ENCODE measurements at places on chromosomes 2 and 18.
A peak's percentile ranks its signal among the peaks of the same experiment; 100 is the strongest.

- DNase-seq = no peak
- no peak overlapping the region for H3K4me3 ChIP-seq
- H3K4me1 ChIP-seq = peaks cover 8% of the 10 kb centered on the region
- no peak overlapping the region for H3K27ac ChIP-seq
Measured at GRCh38 chr2:216539791-216540241, 41.2 kb downstream of the RPL37A start.

GRCh38 chr2:70458661-70459060 is 95.0 kb downstream of the TGFA start:
- no peaks in the 10 kb centered on the region for H3K4me1 ChIP-seq
- no peaks in the 10 kb centered on the region for H3K27me3 ChIP-seq
- no peak overlapping the region for H3K27ac ChIP-seq
- no peak for DNase-seq
- H3K36me3 ChIP-seq = no peaks in the 10 kb centered on the region
- H3K4me3 ChIP-seq = no peak overlapping the region

DNA sequence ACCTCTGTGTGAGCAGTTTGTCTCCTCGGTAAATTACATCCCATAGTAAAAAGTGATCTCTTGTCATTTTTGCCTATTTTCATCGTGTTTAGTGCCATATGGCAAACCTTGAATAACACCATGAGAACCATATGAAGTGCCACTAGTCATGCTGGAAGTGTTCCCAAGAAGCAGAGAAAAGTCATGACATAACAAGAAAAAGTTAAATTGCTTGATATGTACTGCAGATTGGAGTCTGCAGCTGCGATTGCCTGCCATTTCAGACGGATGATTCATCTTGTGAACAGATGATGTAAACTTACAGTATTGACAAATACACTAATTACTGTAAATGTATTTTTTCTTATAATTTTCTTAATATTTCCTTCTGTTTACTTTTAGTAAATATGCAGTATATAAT is 846.7 kb downstream of the BCL11A start:
- no peak overlapping the region for H3K4me3 ChIP-seq
- no peaks in the 10 kb centered on the region for H3K4me1 ChIP-seq
- no peak overlapping the region for H3K27ac ChIP-seq
- H3K36me3 ChIP-seq = no peaks in the 10 kb centered on the region
- no peak for DNase-seq
- H3K27me3 ChIP-seq = no peaks in the 10 kb centered on the region

DNA sequence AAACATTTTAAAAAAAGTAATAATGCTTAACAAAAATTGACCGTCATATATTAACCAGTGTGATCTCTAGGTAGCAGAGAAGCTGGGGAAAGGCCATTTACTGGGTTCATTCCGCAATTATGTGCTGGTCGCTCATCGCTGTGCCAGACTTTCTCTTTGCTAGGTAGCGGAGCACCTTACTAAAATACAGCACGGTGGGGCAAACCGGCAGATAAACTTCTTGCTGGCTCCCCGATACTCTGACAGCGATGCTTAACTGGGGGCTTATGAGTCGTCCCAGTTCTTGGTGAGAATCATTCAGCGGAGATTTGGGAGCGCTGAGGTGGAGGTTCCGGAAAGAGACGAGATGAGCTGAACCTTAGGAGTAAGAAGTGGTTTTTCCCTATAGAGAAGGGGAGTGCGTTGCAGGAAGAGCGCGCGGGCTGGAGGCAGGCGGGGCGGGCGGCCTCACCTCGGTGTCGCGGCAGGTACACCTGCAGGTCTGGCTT is 605 bp downstream of the C2orf68 start:
- H3K4me1 ChIP-seq = peaks cover 12% of the 10 kb centered on the region
- H3K36me3 ChIP-seq = peaks cover 22% of the 10 kb centered on the region
- H3K4me3 ChIP-seq = peak overlapping the region; percentile 98
- peak overlapping the region; percentile 89 for H3K27ac ChIP-seq
- no peaks in the 10 kb centered on the region for H3K27me3 ChIP-seq

GRCh38 chr2:182064019-182064778 is 78.5 kb downstream of the PPP1R1C start:
- peaks cover 9% of the 10 kb centered on the region for H3K27me3 ChIP-seq
- no peak for DNase-seq
- H3K4me3 ChIP-seq = no peak overlapping the region
- H3K36me3 ChIP-seq = no peaks in the 10 kb centered on the region
- H3K27ac ChIP-seq = no peak overlapping the region

- no peaks in the 10 kb centered on the region for H3K36me3 ChIP-seq
- no peak overlapping the region for H3K4me3 ChIP-seq
- H3K27me3 ChIP-seq = peaks cover 20% of the 10 kb centered on the region
Measured at GRCh38 chr2:31413862-31414550, 536 bp downstream of the XDH start.

DNA sequence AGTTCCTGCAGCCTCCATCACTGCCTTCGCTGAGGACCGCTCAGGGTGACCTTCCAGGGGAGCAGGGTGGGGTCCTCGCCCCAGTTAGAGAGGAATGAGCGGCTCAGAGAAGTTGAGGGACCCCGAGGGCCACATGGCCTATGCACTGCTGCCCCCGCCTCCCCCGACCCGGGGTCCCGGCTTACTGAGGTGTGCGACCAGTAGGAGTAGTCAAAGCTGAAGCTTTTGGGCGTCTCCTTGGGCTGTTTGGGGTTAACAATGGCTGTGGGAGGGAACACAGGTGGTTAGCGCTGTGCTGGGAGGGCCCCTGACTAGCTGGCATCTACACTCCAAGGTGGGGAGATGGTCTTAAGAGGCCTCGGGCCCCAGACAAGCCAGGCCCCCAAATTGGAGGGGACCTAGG is 31.0 kb downstream of the KIF1A start:
- no peak overlapping the region for H3K4me3 ChIP-seq
- peaks cover 3% of the 10 kb centered on the region for H3K27me3 ChIP-seq
- no peak for DNase-seq
- H3K27ac ChIP-seq = no peak overlapping the region
- no peaks in the 10 kb centered on the region for H3K4me1 ChIP-seq

- no peak for DNase-seq
- H3K36me3 ChIP-seq = no peaks in the 10 kb centered on the region
- peaks cover 2% of the 10 kb centered on the region for H3K27me3 ChIP-seq
- H3K27ac ChIP-seq = peak overlapping the region; percentile 59
- H3K4me1 ChIP-seq = peaks cover 12% of the 10 kb centered on the region
Measured at GRCh38 chr2:55141572-55142413, 90.3 kb downstream of the CLHC1 start.

- no peaks in the 10 kb centered on the region for H3K36me3 ChIP-seq
- H3K27me3 ChIP-seq = no peaks in the 10 kb centered on the region
- no peak for DNase-seq
- H3K4me3 ChIP-seq = no peak overlapping the region
Measured at GRCh38 chr2:4427083-4427482, 723.7 kb downstream of the DCDC2C start.

- H3K27ac ChIP-seq = no peak overlapping the region
- DNase-seq = no peak
Measured at GRCh38 chr2:215579809-215580208, 143.9 kb upstream of the FN1 start.

DNA sequence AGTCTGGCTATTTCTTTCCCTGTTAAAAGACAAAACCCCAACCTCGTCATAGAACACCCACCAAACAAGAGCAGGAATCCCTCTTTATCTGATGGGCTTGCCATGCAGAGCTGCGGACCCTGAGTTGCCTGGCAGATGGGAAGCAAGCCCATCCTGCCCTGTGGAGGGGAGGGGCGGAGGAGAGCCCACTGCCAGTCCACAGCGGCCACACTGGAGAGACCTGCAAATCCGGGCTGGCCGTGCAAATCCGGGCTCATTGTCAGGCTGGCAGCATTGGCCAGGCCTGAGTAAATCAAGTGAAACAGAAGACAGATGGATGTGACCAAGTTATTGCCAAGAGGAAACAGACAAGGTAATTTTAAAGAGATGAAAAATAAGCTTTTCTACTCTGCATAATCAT is 22.0 kb downstream of the MYL12B start:
- H3K36me3 ChIP-seq = peaks cover 3% of the 10 kb centered on the region
- peaks cover 3% of the 10 kb centered on the region for H3K27me3 ChIP-seq
- H3K4me3 ChIP-seq = no peak overlapping the region
- DNase-seq = no peak
- H3K4me1 ChIP-seq = no peaks in the 10 kb centered on the region
- H3K27ac ChIP-seq = no peak overlapping the region

- no peak overlapping the region for H3K27ac ChIP-seq
- H3K36me3 ChIP-seq = no peaks in the 10 kb centered on the region
- H3K27me3 ChIP-seq = no peaks in the 10 kb centered on the region
- no peak overlapping the region for H3K4me3 ChIP-seq
Measured at GRCh38 chr2:105184420-105184819, 57.1 kb upstream of the GPR45 start.

GRCh38 chr2:63692002-63692606 is 103.3 kb downstream of the MDH1 start:
- DNase-seq = no peak
- no peaks in the 10 kb centered on the region for H3K4me1 ChIP-seq
- no peak overlapping the region for H3K4me3 ChIP-seq

GRCh38 chr2:100105678-100106054 is 36.7 kb downstream of the AFF3 start:
- no peaks in the 10 kb centered on the region for H3K4me1 ChIP-seq
- no peaks in the 10 kb centered on the region for H3K36me3 ChIP-seq
- H3K27me3 ChIP-seq = peaks cover 41% of the 10 kb centered on the region
- DNase-seq = no peak
- H3K27ac ChIP-seq = no peak overlapping the region

GRCh38 chr2:223226264-223226663 is 174.3 kb downstream of the KCNE4 start:
- no peaks in the 10 kb centered on the region for H3K4me1 ChIP-seq
- H3K27ac ChIP-seq = no peak overlapping the region
- no peak overlapping the region for H3K4me3 ChIP-seq
- H3K36me3 ChIP-seq = no peaks in the 10 kb centered on the region
- H3K27me3 ChIP-seq = no peaks in the 10 kb centered on the region
- no peak for DNase-seq

DNA sequence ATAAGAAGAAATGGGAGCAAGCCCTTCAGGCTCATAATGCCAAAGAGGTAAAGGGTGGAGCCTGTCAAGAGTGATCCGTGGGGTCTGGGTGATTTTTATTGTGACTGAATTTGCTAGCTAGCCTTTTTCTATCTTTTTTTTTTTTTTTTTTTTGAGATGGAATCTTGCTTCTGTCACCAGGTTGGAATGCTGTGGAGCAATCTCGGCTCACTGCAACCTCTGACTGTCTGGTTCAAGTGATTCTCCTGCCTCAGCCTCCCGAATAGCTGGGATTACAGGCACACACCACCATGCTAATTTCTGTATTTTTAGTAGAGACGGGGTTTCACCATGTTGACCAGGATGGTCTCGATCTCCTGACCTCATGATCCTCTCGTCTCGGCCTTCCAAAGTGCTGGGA is 29.1 kb downstream of the DRC1 start:
- no peaks in the 10 kb centered on the region for H3K4me1 ChIP-seq
- DNase-seq = no peak
- no peaks in the 10 kb centered on the region for H3K36me3 ChIP-seq
- no peak overlapping the region for H3K27ac ChIP-seq
- H3K4me3 ChIP-seq = no peak overlapping the region
- peaks cover 4% of the 10 kb centered on the region for H3K27me3 ChIP-seq

- peaks cover 5% of the 10 kb centered on the region for H3K27me3 ChIP-seq
Measured at GRCh38 chr2:149224543-149224942, 105.8 kb upstream of the LYPD6 start.

DNA sequence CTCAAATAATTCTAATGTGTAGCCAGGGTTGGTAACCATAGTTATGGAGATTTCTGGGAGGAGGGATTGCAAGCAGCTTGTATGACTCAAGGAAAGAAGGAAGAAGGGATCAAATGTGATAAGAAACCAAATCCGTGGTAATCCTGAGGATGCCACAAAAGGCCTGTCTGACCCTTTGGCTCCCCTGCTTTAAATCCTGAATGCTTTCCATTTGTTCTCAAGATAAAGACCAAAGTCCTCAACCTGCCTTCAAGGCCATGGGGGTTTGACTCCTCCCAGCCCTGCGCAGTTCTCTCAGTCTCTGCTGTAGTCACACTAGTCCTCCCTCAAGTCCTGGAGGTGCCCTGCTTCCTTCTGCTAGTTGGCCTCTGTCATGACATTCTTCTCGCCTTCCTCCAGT is 74.0 kb downstream of the SUMO1 start:
- no peak overlapping the region for H3K4me3 ChIP-seq
- no peaks in the 10 kb centered on the region for H3K27me3 ChIP-seq
- no peak for DNase-seq

GRCh38 chr2:86025229-86025820 is 80.4 kb downstream of the POLR1A start:
- no peak overlapping the region for H3K4me3 ChIP-seq
- H3K27me3 ChIP-seq = no peaks in the 10 kb centered on the region
- H3K27ac ChIP-seq = no peak overlapping the region
- H3K36me3 ChIP-seq = peaks cover 46% of the 10 kb centered on the region

GRCh38 chr2:13652531-13653313 is 936.0 kb downstream of the TRIB2 start:
- no peak overlapping the region for H3K4me3 ChIP-seq
- no peak for DNase-seq
- no peaks in the 10 kb centered on the region for H3K27me3 ChIP-seq
- H3K36me3 ChIP-seq = no peaks in the 10 kb centered on the region
- H3K4me1 ChIP-seq = no peaks in the 10 kb centered on the region
- H3K27ac ChIP-seq = no peak overlapping the region

GRCh38 chr2:103784261-103784660 is 1022.4 kb downstream of the TMEM182 start:
- DNase-seq = no peak
- H3K4me3 ChIP-seq = no peak overlapping the region
- H3K27ac ChIP-seq = no peak overlapping the region
- H3K36me3 ChIP-seq = no peaks in the 10 kb centered on the region

DNA sequence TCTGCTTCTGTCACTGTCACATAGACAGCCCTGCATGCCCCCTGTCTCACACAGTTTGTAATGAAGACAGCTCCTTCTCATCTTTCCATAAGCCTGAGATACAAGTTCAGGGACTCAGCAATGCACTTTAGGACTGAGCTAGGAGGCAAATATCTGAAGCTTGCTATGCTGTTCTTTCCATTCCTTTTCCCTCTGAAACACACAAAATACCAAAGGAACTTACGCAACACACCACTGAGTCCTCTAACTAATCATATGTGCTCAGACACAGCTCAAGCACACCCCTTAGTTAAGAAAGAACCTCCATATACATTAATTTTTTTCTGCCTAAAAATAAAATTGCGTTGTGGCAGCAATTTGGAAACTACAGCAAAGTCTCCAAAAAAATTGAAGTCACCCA is 17.9 kb downstream of the SERPINB8 start:
- no peaks in the 10 kb centered on the region for H3K27me3 ChIP-seq
- no peak overlapping the region for H3K4me3 ChIP-seq
- DNase-seq = no peak
- no peaks in the 10 kb centered on the region for H3K4me1 ChIP-seq
- no peak overlapping the region for H3K27ac ChIP-seq
- peaks cover 23% of the 10 kb centered on the region for H3K36me3 ChIP-seq

DNA sequence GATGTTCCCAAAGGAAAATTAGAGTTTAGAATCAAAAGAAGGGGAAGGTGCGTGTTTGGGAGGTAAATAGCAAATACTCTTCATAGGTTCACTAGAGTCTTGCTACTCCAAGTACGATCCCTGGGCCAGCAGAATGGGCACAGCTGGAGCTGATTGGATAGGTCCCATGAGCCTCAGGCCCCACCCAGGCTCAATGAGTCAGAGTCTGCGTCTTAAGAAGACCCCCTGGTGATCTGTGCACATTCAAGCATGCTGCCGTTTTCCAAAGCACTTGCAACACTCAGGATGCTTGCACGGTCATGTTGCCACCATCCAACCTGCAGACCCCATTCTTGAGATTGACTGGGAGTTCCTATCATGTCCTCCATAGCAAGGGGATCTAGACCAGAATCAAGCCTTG is 40.5 kb downstream of the ABCG8 start:
- DNase-seq = no peak
- H3K4me3 ChIP-seq = no peak overlapping the region
- H3K27ac ChIP-seq = no peak overlapping the region

Data from activated T-helper 1 cell treated with anti-CD3 and anti-CD28 coated beads, Interleukin-12 subunit alpha, Interleukin-12 subunit beta, Interleukin-2, Interleukin-4 antibody, amounts not matched to agents 30 ng/mL and 10 ng/mL and 1 ng/mL, durations not matched to agents 14 hours and 24 hours and 36 hours (primary cell).